ENCODE measurements at places on chromosomes 4 and X.

DNA sequence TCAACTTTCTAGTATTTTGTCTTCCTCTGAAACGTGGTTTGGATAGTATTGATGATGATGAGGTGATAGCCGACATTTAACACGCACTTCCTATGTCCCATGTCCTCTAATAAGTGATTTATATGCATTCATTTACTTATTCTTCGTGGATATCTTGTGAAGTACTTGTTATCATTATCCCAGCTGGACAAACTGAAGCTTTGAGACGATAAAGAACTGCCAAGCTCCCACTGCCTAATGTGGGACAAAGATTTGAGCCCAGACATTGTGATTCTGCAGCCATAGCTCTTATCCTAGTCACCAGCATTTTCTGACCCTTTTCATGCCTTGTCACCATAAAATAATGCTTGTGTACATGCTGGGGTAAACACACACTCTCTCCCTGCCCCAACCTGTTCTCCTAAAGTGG is 92.5 kb downstream of the RAPGEF2 start:
- no peak for DNase-seq

DNA sequence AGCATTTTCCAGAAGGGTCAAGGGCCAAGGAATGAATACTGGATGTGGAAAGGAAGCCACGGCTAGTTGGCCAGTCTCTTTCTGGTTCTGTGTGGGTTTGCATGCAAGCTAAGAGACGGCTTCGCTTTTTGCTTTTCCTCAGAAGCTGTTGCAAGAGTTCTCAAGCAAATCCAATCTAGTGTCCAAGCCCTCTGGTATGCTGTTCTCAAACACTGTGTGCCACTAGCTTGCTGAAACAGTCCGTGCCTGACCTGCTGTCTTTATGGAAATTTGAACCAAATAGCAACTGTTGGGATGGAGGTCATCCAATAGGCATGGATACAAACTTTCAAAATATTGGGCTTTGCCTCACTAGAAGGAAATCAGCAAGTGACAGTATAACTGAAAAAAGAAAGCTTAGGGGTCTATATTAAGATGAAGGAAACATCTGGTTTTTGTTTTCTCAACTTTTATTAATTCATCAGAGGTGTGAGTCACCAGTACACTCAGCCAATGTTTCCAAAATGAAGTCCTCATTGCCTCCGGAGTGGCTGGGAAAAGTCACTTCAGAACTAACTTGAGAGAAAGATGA is 70.5 kb downstream of the SLC9A6 start:
- DNase-seq, result no peak

GRCh38 chr4:73815145-73815544 is 21.3 kb upstream of the CXCL6 start:
- DNase-seq, result no peak

DNA sequence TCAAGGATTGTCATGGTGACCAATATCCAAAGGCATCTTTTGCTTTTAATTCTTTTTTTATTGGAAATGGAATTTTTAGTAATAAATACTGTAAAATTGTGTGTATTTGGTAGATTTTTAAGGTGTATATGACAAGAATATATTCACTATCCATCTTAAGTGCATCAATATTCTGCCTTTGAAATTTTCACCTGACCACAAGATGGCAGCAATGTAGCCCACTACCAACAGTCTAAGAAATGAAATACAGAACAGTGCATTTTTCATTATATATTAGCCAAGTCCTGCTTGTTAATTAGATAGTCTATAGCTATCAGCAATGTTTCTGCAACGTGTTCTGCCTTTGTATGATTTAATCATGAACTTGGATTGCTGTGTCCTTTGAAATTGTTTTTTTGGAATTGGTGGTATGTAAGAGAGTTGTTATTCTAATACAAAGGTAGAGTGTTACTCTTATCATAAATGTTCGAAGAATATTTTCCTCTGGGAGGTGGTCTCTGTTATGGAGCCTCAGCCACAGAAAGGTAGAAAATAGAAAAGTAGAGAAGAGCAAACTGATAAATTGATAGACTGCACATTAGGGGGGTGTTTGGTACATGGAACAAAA is 38.2 kb downstream of the HPGDS start:
- peak; percentile 1 for DNase-seq

GRCh38 chr4:38003102-38003501 is 42.9 kb downstream of the PTTG2 start:
- no peak for DNase-seq

DNA sequence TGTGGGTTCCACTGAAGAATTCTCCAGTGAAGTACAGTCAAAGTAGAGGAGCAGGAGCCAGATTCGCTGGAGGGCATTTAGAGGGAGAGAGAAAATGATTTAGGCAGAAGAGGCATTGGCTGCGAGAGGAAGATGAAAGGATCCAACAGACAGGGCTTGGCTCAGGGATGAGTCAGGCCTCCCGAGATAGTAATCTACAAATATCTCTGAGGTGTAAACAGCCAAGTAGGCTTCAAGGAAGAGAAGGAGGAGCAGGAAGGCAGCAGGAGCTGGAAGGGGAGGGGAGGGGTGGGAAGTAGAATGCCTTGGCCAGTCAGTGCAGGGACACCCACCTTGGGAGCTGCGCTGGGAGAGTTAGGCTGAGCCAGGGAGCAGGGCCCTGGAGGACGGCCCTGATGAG is 55.5 kb downstream of the PJA1 start:
- no peak for DNase-seq

DNA sequence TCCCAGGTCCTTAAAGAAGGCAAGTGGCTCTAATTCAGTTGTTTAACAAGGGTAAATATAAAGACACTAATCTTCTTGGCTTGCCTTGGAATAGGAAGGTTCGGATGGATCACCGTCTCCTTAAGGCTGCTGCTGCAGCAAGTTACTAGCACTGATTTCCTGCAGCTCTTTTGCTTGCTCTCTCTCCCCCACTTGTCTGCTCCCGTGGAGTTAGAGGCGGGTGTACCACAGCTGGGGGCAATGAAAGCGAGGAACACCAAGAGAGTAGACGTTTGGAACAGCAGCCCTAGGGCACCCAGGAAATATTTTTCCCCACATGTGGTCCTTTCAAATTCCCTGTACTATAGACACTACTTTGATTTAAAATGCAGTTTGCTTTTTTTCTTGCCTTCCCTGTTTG is 202.2 kb downstream of the SH2D1A start:
- DNase-seq, result no peak

- DNase-seq, result no peak
These were observed 2.5 kb upstream of the BRWD3 start for GRCh38 chrX:80812176-80812575.

DNA sequence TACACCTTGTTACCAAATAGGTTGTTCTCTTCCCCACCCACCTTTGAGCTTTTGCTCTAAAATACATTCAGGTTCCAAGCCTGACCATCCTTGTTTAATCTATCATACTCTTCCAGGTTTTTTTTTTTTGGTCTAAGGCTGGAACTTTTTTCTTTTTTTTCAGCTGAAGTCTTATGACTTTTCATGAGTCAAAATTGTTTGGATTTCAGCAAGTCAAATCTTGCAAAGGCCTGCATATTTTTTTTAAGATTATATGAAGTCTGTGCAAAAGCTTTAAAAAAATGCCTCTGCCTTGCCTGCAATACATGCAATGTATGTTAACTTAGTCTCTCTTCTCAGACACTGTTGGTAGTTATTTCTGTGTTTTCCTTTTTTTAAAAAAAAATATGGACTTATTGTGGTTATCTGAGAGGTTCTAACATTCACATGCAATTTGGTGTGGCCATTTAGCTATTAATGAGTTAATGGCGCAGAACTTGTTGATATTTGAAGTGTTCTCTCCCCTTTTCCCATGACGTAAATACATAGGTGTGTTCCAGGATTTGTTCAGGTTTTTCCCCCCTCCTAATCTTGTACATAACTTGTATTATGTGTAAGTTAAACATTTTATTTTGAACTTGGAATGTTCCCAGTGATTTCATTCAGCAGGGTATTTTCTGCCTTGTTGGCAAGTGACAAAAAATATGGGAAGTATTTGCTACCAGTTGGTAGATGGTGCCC is 58.7 kb downstream of the CCKAR start:
- DNase-seq, result no peak

DNA sequence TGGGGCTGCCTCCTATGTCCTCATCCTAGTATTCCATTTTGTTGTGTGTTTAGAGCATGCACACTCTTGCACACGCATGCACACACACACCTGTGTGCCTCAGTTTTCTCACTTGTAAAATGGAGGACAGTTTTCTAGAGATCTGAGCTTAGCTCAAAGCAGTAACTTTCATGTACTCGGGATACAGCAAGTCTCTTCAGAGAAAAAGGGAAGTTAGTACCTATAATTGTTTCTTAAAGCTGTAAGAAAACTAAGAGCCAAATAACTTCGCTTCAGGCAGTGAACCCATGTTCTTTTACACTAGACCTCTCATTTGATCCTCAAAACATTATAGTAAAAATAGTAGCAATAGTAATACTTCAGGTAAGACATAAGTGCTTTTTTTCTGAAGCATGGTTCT is 49.6 kb downstream of the KIT start:
- DNase-seq, result no peak

GRCh38 chrX:39813631-39814277 is 284.0 kb downstream of the BCOR start:
- no peak for DNase-seq

- no peak for DNase-seq
These were observed 23.1 kb downstream of the EIF4E start for GRCh38 chr4:98905839-98906238.

GRCh38 chr4:663438-664428 is 10.3 kb downstream of the ATP5ME start:
- DNase-seq, result no peak

GRCh38 chrX:150692296-150692695 is 900 bp upstream of the MTMR1 start:
- no peak for DNase-seq

GRCh38 chrX:152813206-152813605 is 17.4 kb downstream of the CETN2 start:
- DNase-seq, result no peak

DNA sequence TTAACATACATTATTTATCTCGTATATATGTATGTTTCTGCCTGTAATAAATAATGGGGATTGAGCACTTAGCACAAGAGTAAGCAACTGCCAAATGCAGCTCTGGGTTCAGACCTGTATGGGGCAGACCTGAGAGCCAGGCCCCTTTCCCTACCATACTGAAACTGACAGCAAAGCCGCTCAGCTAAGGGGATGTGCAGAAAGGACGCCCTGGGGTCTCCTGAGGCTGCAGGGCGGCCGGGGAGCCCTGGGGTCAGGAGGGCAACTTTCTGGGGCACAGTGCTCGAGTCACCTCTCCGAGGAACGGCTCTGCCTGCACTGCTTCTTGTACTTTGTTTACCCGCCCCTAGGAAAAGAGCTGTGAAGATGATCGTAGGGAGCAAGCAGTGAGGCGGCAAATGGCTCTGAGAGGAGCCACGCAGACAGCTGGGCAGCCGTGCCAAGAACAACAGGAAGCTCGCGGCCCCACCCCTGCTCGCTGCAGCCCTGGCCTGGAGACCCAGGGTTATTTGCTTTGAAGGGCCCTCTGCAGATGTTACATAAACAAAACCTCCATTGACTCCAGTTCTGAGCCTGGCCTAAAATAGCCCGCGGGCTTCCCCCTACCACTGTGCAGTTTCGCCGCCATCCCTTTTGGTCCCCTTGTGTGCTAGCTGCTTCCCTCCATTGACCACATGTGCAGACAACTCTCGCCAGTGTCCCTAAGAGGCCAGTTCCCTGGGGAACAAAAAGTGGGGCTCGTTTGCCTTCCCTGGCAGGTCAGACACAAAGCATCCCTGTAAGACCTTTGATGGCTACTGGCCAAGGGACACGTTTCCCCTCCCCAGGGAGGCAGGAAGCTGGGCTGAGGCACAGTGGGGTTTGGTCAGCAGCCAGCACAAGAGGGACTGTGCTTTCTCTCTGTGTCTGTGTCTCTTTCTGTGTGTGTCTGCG is 111.3 kb upstream of the LNX1 start:
- DNase-seq, result peak; percentile 58

- no peak for DNase-seq
These were observed 21.1 kb upstream of the RHOXF1 start for GRCh38 chrX:120136840-120137239.

DNA sequence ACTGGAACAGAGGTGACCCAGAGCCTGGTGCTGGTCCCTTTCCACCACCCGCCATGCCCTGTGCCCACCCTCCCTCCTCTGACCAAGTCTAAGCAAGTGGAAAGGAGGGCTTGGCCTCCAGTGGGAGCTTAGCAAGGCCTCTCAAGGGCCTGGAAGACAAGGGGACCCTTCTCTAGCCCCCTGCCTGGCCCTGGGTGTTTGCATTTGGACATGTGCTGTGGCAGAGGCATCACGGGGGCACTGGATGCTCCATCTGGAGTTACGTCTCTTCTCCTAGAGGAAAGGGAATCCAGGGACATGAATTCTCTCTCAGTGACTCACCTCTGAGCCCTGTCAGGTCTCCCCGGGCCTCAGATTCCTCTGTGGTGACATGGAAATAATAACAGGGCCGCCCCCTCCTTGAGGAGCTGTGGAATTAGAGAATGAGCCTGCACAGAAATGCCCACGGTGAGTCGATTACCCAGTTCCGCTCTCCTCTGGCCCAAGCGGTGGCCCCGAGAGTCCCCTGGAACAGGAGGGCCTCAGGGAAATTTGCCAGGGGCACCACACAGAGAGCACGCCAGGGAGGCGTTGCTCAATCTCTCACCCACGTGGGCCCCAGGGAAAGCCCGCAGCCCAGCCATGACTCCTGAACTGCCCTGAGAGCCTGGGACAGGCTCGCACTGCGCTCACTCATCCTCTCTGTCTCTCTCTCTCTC is 189.6 kb downstream of the BCOR start:
- DNase-seq, result no peak

- DNase-seq, result no peak
These were observed 9.4 kb downstream of the KLF3 start for GRCh38 chr4:38673130-38673978.

DNA sequence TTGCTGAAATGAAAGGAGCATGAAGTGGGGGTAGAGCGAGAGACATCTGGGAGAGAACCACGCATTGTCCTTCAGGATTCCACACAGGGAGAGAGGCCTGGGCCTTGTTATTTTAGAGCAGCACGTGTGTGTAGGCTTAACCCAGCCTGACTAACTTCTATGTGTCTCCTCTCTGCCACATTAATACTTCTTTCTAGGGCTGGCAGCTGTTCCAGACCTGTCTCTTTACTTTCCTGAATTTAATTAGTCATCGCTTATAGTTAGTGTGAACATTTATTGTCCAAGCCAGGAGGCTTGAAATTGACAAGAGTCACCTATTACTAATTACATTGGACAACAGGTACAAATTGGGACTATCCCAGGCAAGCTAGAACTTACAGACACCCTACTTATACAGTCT is 51.3 kb downstream of the SMAD1 start:
- DNase-seq, result no peak

- DNase-seq, result no peak
These were observed 8.6 kb upstream of the CPLX1 start for GRCh38 chr4:834368-835147.

GRCh38 chrX:66043584-66043983 is 3.7 kb upstream of the VSIG4 start:
- DNase-seq, result no peak
